ENCODE measurements at places on chromosomes 2 and 18.

DNA sequence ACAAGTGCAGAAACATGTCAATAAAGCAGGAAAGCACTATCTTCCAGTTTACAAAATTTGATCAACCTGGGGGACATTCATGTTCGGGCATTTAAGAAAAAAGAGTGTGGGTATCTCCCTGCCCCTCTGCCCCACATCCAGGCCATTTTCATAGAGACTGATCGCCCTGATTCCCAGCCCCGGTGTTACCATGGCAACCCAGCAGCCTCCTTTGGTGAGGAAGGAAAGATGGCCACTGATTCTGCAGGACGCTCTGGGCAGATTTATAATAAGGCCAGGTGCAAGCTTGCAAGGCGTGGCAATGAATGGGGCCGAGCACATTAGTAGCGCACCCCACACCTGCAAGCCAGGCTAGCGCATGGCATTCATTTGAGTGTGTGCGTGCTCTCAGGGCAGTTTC lies 36.7 kb upstream of the ARL4C start:
- DNase-seq, result no peak

GRCh38 chr18:67266246-67267237 lies 250.0 kb downstream of the DSEL start:
- no peak for DNase-seq

DNA sequence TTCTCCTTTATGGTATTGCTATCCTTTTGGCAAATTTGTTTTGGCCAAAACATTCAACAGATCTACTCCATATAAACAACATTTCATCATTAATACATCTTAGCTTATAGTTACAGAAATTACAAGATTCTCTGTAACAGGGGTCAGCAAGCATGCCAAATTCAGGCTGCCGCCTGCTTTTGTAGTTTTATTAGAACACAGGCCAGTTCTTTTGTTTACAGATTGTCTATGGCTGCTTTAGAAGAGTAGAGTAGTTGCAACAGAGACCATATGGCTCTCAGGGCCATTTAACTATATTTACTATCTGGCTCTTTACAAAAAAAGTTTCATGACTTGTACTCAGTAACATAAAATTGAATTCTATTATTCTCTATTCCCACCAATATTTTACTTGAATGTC lies 53.9 kb downstream of the LNPK start:
- DNase-seq, result no peak

- DNase-seq, result no peak
Observed at GRCh38 chr2:27370816-27371620, 602 bp downstream of the SNX17 start.

GRCh38 chr18:58303363-58303762 lies 259.3 kb downstream of the NEDD4L start:
- no peak for DNase-seq

DNA sequence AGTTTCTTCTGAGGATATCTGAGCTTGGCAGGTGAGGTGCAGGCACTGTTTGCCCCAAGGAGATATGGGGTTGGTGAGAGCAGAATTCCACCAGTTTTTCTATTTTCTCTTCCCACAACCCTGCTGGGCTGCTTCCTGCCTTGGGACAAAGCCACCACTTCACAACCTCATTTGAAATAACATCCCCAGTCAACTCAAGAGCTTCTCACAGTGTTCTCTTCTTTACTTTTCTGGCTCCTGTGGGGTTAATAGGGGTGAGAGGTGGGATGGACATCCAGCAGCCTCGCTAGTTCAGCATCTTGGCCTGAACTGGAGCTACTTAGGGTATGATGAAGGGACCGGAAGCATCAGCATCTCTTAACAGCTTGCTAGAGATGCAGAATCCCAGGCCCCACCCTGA lies 106.3 kb downstream of the SLC4A3 start:
- no peak for DNase-seq

GRCh38 chr18:24876266-24876665 lies 415.8 kb downstream of the HRH4 start:
- DNase-seq, result no peak

GRCh38 chr18:75173125-75173432 lies 35.9 kb downstream of the PTGR3 start:
- no peak for DNase-seq

- no peak for DNase-seq
Observed at GRCh38 chr18:36757081-36757480, 71.7 kb downstream of the TPGS2 start.

DNA sequence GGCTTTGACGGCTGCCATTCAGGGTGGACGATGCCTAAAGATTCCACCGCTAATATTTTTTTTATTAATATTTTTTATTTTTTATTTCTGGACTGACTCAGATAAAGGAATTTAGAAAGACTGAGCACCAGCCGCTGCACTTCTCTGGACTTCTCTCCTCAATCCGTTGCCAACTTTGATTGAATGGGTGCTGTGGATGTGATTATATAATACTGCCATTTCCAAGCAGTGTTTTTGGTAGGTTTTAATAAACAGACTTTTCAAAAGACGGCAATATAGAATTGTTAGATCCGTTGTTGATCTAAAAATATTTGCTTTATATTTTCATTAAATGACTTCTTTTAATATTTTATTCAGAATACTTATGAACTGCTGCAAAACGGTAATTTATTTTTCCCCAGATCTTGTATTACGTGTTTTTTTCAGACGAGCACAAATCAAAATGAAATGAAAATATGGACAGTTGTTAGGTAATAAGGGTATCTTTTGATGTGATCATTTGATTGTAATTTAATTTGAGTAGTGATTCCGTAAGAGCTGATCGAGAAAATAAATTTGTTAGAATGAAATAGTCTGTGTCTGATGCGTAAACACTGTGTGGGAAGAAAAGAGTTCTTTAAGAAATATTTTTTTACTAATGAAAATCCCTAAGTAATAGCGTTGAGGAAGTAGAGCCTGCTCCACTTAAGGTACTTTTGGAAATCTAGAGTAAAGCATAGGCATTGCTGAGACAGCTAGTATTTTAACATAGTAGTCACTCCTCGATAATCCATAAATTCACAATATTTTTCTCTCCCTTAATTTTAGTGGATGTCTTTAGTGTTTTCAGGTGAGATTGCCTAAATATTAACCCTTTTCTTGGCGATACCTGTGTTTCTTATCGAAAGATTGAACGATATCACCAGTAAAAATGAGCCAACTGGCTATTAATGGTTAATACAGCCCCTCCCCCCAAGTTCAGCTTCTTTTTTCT lies 4.4 kb downstream of the POU3F3 start:
- no peak for DNase-seq
